Astrocyte of the hippocampus (primary cell): ENCODE measurements at places on chromosomes 2 and 18.

GRCh38 chr2:119449521-119449920 lies 17.9 kb downstream of the TMEM37 start:
- peak; percentile 46 for DNase-seq

GRCh38 chr18:41624460-41624859 lies 330.6 kb upstream of the PIK3C3 start:
- DNase-seq, result peak; percentile 61

GRCh38 chr18:43703050-43703449 lies 425.8 kb upstream of the SYT4 start:
- no peak for DNase-seq

DNA sequence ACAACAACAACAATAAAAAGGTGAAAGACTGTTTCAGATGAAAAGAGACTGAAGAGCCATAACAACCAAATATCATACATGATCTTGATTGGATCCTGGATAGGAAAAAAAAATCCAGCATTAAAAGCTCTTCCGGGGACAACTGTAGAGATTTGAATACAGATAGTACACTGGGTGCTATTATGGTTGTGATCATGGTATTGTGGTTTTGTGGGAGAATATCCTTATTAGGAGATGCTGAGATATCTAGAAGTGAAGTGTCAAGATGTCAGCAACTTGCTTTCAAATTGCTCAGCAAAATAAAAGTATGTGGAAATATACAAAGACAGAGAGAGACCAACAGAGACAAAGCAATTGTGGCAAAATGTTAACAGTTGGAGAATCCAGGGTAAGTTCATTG lies 15.5 kb upstream of the SPATA3 start:
- DNase-seq, result no peak

DNA sequence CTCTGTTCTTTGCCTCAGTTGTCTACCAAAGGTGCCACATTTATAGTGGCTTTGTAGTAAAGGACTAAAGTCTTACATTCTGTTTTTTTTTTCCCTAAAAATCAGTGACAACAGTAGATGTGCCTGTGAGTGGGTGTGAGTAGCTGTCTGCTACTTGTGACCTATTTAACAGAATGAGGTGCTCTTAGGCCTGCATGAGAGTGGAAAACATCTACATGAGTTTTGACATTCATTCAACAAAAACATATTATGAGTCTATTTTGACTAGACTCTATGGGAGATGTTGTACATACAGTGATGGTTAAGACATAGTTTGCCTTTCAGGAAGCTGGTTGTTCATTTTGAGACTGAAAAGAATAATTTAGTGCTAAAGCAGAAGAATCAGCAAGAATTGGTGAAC lies 36.7 kb downstream of the IL1R2 start:
- no peak for DNase-seq

- no peak for DNase-seq
Measured at GRCh38 chr2:204135752-204136151, 199.2 kb downstream of the ICOS start.

- no peak for DNase-seq
Measured at GRCh38 chr2:86488561-86489250, 47.5 kb downstream of the KDM3A start.

- DNase-seq, result peak; percentile 56
Measured at GRCh38 chr2:179272406-179273192, 8.0 kb upstream of the SESTD1 start.

- DNase-seq, result peak; percentile 29
Measured at GRCh38 chr2:98486374-98486981, 41.8 kb downstream of the INPP4A start.

GRCh38 chr2:29113027-29113686 lies 2.1 kb upstream of the CLIP4 start:
- peak; percentile 78 for DNase-seq

DNA sequence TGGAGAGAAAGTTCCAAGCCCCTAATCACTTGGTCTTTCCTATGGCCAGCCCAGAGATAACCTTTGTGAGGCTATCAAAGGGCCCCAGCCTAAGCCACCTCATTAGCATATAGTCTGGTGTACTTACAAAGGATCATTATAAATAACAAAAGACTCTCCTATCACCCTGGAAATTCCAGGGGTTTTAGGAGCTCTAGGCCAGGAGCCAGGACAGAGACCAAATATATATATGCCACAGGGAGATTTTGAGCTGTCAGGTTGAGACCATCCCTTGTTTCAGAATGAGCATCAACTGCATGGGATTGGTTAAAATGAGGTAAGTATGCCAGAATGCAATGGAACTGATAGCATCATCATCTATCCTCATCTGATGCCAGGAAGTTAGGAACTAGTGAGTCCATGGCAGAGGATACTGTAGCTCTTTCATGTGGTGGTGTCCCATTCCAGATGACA lies 32.1 kb upstream of the CHRNA1 start:
- DNase-seq, result no peak

DNA sequence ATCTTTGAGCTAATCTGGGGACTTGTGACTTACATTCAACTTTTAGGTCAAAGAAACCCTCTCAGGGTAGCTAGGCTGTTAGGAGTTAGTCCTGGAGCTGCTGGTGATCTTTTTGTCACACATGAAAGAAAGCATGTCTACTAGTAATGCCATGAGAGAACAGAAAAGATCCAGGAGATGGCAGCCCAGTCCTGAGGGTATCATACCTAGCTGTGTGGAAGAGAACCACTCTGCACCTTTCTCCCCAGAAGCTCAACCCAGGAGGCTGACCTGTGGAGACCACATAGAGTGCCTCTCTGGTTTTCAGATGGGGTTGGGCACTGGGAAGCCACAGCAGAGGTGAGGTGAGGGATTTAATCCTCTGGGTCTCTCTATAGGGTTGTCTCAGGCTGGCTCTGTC lies 460.2 kb upstream of the UBE2E3 start:
- peak; percentile 16 for DNase-seq

GRCh38 chr18:57813245-57813644 lies 10.1 kb upstream of the ATP8B1 start:
- peak; percentile 92 for DNase-seq

- DNase-seq, result no peak
Measured at GRCh38 chr2:172081221-172082022, 3.9 kb upstream of the DLX1 start.

DNA sequence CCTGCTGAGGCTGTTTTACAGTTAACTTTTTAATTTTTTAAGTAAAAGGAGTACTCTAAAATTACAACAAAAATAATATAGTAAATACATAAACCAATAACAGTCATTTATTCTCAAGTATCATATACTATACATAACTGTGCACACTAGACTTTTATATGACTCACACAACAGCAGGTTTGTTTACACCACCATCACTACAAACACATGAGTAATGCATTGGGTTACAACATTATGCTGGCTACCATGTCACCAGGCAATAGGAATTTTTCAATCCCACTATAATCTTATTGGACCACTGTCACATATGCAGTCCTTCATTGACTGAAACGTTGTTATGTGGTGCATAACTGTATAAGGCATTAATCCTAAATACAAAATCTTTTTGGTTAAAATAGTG lies 42.5 kb downstream of the RASGRP3 start:
- peak; percentile 17 for DNase-seq
